Kidney epithelial cell (primary cell): ENCODE measurements at places on chromosomes 12 and 14. TPM values are rescaled to one million over a fixed set of nuclear protein-coding genes. Genes with fewer than 3 reads are reported as not detected.

DNA sequence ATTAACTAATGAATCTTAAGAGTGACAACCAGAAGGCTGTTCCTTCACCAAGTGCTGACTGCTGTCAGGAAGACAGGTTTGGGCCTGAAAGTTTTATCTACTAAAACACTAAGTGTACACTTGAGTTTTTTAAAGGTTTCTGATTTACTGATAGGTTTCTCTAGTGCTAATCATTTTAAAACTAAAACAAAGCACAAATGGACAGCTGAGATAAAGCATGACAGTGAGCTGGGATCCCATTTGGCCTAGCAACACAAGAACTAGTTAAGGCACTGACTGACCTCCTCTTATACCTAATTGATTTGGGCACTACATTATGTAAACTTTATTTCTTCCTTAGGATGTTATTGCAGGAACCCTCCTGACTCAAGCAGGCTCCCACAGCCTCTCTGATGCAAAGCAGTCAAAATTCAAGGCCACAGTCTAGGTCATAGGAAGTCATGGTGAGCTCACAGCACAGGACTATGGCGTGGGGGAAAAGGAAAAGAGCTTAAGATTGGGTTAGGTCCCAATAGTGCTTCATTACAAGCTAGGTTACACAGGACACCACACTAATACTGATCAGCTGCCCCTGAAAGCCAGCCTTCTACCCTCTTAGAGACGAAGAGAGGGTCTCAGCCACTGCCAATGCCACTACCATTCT, 3.5 kb downstream of the STXBP6 start:
- DNase-seq = no peak

GRCh38 chr14:22634233-22634900, 9.8 kb downstream of the OR6J1 start:
- DNase-seq = no peak

The GLT8D2 gene
- 1.1 and 1.8 TPM in 2 replicates for total RNA-seq

The NPAS3 gene
- total RNA-seq = 1.2 and 2.0 TPM in 2 replicates

The SERPINA12 gene
- total RNA-seq = not detected in 2 replicates

The CATSPERB gene
- 0.07 and 0.08 TPM in 2 replicates for total RNA-seq
